ENCODE measurements at places on chromosomes 1 and 21.

DNA sequence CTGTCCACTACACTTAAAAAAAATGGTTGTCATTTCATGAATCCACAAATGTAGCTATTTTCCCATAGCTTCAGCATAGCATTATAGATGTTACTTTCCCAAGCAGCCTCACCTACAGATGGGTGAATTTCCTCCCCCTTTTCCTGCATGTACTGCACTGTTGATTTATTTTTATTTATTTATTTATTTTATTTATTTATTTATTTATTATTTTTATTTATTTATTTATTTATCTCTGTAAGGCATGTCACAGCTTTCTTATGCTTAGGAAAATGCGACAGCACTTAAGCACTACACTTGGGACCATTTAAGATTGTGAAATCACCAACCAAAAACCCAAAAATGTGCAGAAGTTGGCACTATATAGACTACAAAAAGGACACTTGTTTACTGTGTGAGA lies 4.9 kb downstream of the CD1A start:
- no peak for DNase-seq

DNA sequence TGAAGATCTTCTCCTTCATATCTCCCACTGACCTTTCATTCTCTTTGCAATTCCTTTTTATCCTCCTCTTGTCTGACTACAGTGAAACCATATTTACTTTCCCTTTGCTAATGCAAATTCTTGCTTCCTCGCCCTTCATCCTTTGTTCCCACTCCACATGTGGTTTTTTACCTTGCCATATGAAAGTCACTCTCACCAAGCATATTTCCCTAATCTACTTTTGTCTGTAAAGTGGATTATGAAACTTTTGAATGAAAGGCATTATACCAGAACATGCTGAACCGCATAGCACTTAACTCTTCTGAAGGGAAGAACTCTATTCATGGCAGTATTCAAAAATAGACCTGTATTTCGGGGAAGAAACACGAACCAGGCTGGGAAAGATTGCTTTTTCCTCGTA lies 8.0 kb upstream of the TMPRSS15 start:
- DNase-seq, result no peak

GRCh38 chr1:208603721-208604120 lies 359.5 kb upstream of the PLXNA2 start:
- DNase-seq, result no peak

- no peak for DNase-seq
These were observed 12.2 kb upstream of the CD2 start for GRCh38 chr1:116741836-116742565.

DNA sequence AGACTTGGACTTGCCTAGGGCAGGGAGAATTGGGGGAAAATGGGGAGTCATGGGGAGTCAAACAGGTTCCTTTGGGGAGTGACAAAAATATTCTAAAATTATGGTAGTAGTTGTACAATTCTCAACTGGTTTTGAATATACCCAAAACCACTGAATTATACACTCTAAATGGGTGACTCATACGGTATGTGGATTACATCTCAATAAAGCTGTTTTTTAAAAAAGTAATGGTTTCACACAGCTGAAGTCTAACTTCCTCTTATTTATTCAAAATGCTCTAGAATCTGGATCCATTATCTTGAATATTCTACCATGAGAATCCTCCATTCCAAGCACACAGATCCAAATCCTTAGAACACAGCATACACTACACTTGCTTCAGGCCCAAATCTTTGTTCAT lies 11.1 kb downstream of the EIF4G3 start:
- DNase-seq, result no peak

DNA sequence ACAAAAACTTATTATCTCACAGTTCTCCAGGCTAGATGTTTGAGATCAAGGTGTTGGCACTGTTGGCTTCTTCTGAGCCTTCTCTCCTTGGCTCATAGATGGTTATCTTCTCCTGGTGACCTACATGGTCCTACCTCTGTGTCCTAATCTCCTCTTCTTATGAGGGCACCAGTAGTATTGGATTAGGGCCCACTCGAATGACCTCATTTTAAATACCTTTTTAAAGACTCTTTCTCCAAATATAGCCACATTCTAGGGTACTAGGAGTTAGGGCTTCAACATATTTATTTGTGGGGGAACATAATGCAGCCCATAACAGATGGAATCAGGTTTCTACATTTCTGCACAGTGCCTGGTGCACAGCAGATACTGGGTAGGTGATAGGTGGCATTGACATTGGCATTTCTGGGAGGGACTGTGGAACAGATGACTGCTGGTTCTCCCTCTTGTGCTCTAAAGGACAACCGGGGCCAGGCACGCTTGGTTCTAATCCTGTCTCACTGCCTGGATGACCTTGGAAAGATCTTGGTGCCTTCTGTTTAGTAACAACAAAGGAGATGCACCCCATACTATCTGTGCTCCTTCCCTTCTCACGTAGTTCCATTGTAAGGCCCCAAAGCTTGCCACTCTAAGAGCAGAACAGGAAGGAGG lies 140.3 kb downstream of the PLPP3 start:
- no peak for DNase-seq

DNA sequence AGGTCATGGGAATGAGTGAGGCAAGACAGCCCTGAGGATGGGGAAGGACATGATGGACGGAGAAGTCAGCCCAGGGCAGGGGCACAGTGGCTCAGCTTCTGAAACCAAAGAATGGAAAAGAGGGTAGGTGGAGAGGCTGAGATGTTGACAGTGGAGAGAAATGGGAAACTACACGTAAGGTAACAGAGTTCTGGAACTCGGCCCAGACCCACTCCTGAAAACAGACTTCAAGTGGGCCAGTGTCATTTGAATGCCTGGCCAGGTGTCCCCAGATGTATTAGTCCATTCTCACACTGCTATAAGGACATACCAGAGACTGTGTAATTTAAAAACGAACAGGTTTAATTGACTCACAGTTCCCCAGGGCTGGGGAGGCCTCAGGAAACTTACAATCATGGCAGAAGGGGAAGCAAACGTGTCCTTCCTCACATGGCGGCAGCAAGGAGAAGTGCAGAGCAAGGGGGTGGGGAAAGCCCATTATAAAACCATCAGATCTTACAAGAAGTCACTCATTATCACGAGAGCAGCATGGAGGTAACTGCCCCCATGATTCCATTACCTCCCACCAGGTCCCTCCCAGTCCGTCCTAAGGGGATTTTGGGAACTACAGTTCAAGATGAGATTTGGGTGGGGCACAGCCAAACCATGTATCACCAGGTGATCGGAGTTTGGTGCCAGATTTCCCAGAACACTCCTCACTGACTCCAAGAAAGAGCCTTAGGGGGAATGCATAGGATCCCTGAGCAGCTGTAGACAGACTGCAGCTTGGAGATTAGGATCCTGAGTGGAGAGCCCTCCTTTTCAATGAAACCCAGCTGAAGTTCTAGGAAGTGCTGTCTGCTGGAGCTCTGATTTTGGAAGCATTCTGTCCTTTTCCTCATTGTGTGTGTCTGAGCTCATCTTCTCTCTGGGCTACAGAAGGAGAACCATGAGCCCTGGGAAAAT lies 40.3 kb downstream of the FHAD1 start:
- no peak for DNase-seq

DNA sequence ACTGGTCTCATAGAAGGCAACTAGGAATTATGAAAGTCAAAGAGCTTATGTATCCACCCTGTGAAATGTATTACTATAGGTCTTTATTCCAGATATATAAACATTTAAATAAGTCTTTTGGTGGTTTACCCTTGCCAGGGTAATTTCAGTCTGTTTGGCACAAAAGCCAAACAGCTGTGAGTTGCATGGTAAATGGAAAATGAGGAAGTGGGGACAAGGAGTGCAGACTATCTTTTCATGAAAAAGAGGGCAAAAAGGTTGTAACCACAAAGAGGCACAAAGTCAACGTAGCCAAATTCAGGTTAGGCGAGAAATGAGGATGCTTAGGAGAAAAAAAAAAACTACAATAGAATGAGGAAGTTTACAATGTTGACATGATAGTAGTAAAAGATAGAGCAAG lies 492.3 kb upstream of the PRMT6 start:
- no peak for DNase-seq

DNA sequence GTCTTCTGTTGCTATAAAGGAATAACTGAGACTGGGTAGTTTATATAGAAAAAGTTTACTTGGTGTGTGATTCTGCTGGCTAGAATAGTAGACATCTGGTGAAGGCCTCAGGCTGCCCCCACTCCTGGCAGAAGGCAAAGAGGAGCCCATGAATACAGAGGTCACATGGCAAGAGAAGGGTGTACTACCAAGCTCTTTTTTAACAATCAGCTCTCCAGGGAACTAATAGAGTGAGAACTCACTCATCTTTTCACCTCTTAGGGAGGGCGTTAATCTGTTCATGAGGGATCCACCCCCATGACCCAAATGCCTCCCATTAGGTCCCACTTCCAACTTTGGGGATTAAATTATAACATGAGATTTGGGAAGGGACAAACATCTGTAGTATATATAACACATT lies 9.3 kb downstream of the DTL start:
- no peak for DNase-seq

- no peak for DNase-seq
These were observed 15.1 kb upstream of the PADI3 start for GRCh38 chr1:17233675-17234320.

DNA sequence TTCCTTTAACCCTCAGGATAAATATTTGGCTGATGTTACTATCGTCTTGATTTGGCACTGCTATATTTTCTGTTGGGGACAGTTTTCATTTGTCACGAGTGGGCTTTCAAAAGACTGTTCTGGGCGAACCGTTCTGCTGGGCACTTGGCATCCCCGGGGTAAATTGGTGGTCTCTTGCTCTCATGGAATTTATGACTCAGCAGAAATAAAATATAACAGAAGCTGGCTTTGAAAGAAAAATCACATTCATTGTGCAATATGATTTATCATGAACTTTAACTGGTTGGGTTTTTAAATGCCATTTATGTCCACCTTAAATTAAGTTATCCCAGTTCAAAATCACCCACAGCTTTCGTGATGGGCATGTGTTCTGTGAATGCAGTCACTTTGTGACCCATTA lies 147.3 kb downstream of the KAZN start:
- no peak for DNase-seq

DNA sequence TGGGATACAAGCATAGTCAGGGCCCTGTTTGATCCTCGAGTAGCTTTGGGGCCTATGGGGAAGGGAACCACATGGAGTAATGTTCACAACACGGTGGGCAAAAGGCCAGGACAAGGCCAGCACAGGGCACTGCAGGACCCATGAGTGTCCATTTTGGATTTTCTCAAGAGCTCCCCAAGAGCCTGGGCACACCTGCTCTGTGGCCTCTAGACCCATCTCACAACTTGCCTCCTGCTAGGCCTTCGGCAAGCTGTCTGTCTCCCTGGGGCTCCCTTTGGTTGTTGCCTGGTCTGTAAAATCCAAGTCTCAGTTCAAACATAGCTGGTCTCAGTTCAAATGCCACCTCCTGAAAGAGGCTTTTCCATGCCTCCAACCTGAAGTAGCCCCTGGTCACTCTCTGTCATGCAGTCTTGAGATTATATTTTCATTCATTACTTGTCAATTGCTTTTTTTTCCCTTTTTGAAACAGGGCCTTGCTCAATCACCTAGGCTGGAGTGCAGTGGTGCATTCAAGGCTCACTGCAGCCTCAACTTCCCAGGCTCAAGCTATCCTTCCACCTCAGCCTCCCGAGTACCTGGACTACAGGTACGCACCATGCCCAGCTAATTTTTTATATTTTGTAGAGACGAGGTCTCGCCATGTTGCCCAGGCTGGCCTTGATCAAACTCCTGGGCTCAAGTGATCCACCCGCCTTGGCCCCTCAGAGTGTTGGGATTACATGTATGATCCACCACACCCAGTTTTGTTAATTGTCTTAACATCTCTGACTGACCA lies 107.4 kb downstream of the MATN1 start:
- no peak for DNase-seq

GRCh38 chr1:51750218-51750617 lies 128.3 kb downstream of the NRDC start:
- no peak for DNase-seq

DNA sequence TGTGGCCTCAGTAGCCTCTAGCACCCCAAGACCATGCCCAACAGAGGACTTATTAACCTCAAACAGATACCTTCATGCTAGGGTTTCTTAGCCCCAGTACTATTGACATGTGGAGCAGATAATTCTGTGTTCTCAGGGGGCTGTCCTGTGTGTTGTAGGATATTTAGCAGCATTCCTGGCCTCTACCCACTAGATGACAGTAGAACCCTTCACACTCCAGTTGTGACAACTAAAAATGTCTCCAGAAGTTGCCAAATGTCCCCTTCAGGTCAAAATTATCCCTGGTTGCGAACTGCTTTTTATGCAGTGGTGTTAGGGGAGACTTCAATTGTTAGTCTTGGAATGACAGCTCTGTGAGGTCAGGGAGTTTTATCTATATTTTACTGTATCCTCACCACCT lies 8.1 kb downstream of the KAZN start:
- no peak for DNase-seq

GRCh38 chr1:207835958-207836357 lies 75.0 kb downstream of the CD34 start:
- DNase-seq, result no peak

DNA sequence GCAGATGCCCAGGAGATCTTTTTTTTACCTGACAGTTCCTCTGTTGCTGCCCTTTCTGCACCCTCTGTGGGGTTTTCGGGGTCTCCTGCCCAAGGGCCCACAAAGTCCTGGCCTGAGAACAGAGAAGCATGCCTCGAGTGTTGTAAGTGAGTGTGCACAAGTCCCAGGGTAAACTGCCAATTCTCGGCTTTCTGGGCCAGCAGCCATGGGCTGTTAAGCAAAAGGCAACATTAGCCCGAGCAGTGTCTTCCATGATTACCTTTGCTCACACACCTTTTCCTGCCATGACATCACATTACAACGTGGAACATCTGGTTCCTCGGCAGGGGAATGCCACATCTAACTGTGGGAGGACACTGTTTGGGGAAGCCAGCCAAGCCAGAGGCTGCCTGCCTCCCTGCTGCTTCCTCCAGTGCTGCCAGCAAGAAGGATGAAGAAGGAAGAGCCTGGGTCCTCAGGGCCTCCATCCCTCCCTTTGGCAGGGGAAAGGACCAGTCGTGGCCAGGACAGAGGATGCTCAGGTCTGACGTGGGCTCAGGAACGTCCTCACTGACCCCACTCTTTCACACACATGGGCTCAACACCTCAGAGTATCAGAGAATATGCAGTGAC lies 485.9 kb downstream of the OMA1 start:
- DNase-seq, result no peak

GRCh38 chr21:31830701-31831100 lies 42.1 kb upstream of the HUNK start:
- DNase-seq, result no peak

DNA sequence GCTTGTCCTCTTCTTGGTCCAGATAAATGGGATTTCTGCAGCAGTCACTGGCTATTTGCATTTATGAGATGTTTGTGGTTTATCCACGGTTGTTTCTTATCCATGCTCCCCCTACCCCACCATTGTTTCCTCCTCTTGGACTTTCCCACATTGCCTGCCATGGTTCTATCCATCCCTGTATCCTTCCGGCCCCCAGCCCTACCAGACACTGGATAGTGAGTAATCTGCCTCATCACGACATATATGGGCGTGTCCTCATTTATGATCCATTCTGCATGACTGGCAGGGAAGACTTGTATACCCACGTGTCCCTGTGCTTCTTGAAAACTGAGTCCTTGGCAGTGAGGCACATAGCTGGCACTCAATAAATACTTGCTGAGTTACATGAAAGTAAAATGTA lies 40.1 kb downstream of the CACNA1S start:
- DNase-seq, result no peak

- no peak for DNase-seq
These were observed 53.9 kb downstream of the PHC2 start for GRCh38 chr1:33377013-33377412.

GRCh38 chr21:25885405-25885804 lies 150.6 kb downstream of the GABPA start:
- no peak for DNase-seq

GRCh38 chr1:225454733-225455132 lies 26.9 kb upstream of the LBR start:
- DNase-seq, result no peak

- no peak for DNase-seq
These were observed 145.3 kb downstream of the PLPP3 start for GRCh38 chr1:56434025-56434424.
